ENCODE measurements at places on chromosomes 7 and 10.

DNA sequence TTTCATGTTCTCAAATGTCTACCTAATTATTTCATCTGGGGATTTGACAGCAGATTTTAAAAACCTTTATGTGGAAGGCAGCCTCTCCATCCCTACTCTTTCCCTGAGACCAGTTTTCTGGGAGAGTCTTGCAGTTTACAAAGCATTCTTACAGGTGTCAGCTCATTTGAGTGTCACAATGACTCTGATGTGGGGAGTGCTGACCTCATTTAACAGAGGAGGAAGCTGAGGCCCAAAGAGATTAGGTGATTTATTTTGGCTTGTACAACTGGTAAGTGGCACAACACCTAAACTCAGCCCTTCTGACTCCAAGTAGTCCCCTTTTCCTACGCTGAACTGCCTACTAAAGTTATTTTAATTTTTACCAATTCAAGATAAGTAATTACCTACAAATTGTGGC lies 33.3 kb upstream of the MAT1A start:
- DNase-seq = no peak

- no peak for DNase-seq
Measured at GRCh38 chr10:61458031-61458430, 4.8 kb upstream of the TMEM26 start.

DNA sequence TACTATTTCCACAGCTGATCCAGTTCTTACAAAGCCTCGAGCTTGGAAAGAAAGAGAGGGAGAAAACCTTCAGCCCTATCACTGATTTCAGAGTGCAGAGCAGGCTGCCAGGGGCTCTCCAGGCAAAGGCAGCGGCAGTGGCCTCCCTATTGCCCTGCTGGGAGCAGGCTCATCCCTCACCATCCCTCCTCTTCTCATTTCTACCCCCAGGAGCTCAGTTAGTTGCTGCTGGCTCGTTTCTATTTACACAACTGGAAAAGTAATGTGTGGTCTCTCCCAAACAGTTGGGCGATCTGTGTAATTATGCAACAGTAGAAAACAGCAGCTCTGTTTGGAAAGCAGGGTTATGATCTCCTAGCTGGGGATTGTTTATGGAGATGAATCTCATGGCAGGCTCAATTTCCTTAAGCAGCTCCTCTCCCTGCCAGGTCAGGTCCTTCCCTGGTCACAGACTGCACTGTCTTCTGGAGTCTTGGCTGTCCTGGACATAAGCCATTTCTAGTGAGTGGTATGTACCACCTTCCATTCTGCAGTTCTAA lies 28.7 kb upstream of the TNS3 start:
- no peak for DNase-seq

- no peak for DNase-seq
Measured at GRCh38 chr10:14671386-14671831, 103.3 kb downstream of the FAM107B start.

- peak; percentile 90 for DNase-seq
Measured at GRCh38 chr10:75283671-75284470, 48.1 kb upstream of the COMTD1 start.

- no peak for DNase-seq
Measured at GRCh38 chr10:79380125-79380945, 33.1 kb downstream of the PPIF start.

GRCh38 chr7:24722386-24723177 lies 34.7 kb downstream of the GSDME start:
- DNase-seq = no peak

- DNase-seq = no peak
Measured at GRCh38 chr10:129879655-129880054, 84.4 kb downstream of the EBF3 start.

DNA sequence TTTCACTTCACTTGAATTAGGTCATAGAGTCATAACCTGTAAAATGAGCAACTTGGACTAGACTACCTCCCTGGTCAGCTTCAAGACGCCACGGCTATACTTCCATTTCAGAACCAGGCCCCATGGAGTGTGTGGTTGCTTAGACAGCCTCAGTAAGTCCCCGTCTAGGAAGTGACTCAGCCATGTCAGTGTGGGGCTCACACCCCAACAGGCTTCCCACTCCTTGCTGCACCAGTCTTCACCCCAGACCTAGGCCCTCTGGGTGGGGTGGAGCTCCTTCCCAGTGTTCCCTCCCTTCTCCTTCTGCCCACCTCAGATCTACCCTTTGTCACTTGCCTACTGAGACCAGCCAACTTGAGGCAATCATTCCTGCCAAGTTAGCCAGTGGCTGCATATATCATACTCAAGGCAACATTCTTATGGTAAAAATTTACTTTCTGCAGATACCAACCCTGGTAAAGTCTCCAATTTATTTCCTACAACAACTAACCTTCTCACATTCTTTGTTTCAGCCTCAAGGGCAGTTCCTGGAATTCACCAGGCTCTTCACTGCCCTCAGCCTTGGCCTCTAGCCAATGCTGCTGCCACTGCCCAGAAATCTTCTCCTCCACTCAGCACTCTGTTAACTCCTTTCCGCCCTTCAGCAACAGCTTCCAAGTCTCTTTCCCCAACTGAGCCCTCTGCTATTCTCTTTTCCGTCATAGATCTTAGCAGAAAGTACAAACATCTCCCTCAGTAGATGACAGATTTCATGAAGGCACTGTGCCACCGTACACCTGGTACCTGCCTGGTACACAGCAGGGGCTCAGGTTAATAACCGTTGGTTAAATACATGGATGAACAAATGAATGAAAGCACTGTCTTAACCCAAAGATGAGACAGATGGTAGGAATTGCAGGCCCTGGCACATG lies 31.3 kb upstream of the ZNRF2 start:
- DNase-seq = no peak

GRCh38 chr7:57403601-57404342 lies 46.2 kb upstream of the ZNF716 start:
- DNase-seq = no peak

GRCh38 chr10:109866168-109866994 lies 56.9 kb downstream of the XPNPEP1 start:
- no peak for DNase-seq

GRCh38 chr10:6917125-6917524 lies 337.0 kb upstream of the PRKCQ start:
- DNase-seq = no peak

- no peak for DNase-seq
Measured at GRCh38 chr7:19620470-19620869, 88.4 kb downstream of the POLR1F start.

DNA sequence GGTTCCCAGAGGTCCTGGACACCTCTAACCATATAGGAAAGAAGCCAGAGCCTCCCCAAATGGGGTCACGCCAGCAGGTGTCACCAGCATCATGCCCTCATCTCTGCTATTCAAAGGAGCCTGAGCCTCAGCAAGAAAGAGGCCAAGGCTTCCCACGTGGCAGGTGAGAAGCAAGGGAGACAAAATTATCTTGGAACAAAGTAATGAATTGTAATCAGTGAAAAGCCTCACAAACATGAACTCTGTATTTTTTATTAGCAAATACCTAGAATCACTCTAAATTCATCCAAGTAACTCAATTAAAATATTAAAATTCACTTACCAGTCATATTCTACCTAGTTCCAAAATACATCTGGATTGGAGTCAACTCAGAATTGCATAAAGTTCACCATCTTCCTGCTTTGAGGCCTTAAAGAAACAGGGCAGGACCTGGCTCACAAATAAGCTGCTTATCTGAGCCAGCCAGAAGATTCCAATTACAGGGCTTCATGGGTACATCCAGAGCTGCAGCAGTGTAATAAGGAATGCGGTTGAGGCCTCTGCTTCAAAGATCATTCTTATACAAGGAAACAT lies 68.7 kb downstream of the SGMS1 start:
- DNase-seq = no peak

- DNase-seq = no peak
Measured at GRCh38 chr7:150444674-150445365, 5.6 kb upstream of the GIMAP8 start.

- DNase-seq = no peak
Measured at GRCh38 chr10:124033887-124034218, 59.5 kb downstream of the CHST15 start.

DNA sequence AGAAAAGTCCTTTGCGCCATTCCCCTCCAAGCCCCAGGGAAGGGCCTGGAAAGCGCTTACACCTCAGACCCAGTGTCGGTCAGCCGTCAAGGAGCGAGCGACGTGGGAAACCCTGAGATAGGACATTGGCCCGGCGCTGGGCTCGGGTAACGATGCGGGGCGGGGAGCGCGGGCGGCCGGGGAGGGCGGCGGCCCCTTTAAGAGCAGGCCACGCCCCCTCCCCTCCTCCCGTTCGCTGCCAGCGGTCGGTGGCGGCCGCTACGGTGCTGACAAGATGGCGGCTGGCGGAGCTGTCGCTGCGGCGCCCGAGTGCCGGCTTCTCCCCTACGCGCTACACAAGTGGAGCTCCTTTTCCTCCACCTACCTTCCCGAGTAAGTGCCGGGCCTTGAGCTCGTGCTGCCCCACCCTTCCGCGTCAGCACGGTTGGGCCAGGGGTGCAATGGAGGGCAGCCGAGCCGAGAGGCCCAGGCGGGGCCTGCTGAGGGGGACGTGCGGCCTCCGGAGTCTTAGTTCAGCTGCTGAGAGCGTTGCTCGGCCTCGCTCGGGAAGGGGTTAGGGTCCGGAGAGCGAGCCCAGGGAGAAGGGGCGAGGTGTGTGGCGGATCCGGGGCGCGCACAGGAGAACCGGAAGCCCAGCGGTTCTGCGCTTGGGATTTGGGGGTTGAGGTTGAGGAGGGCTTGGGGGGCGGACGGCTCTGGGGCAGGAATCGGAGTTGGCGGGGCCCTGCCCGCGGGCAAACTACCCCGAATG lies at the start of gene MKLN1:
Gene MKLN1, plus strand, starts transcription at position 251 of the 751 bp plus-strand sequence. Its CDS starts 24 bp downstream, at position 275.
- peak; percentile 82 for DNase-seq

- no peak for DNase-seq
Measured at GRCh38 chr7:136728945-136729344, 139.5 kb upstream of the CHRM2 start.

GRCh38 chr10:131078131-131078881 lies 233.2 kb downstream of the TCERG1L start:
- no peak for DNase-seq

- no peak for DNase-seq
Measured at GRCh38 chr7:28988810-28989209, 30.7 kb upstream of the TRIL start.

GRCh38 chr7:112707655-112708054 lies 82.5 kb downstream of the TMEM168 start:
- no peak for DNase-seq

DNA sequence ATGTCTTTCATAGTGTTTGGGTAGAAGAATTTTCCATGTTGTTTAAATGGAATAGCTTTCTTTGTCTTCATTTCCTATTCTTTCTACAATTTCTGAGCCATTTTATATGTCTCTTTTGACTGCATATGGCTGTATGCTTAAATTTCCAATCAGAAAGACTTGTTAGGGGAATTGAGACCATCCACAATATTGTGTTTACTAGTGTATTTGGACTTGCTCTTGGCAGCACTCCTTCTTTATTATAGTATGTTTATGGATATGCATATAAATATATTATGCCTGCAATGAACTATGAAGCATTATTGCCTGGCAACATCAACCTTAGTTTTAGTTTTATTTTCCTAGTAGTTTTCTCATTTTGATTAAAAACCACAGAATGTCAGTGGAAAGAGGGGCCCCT lies 92.7 kb downstream of the NRG3 start:
- DNase-seq = no peak

GRCh38 chr10:49502358-49502757 lies 36.6 kb downstream of the ERCC6 start:
- DNase-seq = no peak

- no peak for DNase-seq
Measured at GRCh38 chr7:18450019-18450418, 45.5 kb upstream of the HDAC9 start.

GRCh38 chr7:28903730-28904577 lies 54.2 kb downstream of the TRIL start:
- no peak for DNase-seq

DNA sequence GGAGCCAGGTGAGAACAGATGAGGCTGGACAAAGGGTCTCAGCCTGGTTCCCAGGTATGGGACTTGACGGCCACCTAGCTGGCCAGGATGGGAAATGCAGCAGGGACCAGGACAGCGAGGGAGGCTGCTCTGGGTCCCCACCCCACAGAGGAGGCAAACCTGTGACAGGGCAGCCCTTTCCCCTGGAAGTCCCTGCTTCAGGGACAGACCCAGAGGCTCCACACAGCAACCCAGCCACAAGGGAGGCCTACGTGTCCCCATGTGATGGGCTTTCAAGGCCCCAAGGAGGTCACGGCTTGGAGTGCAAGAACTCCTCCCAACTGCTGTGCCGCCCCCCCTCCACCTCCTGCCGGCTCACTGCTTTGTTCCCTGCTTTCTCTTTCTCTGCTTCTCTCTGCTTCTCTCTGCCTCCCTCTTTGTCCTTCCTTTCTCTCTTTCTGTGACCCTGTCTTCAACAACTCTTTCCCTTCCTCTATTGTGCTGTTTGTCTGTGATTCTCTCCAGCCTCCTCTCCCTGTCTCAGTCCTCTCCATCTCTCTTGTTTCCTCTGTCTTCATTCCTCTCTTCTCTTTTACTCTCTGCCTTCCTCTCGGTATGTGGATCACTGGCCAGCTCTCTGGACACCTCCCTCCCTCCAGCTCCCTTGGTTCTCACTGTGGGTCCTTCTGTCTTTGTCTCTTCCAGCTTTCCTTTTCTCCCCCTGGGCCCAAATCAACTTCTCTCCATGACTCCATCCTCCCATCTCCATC lies 9.6 kb upstream of the EIF5AL1 start:
- no peak for DNase-seq

DNA sequence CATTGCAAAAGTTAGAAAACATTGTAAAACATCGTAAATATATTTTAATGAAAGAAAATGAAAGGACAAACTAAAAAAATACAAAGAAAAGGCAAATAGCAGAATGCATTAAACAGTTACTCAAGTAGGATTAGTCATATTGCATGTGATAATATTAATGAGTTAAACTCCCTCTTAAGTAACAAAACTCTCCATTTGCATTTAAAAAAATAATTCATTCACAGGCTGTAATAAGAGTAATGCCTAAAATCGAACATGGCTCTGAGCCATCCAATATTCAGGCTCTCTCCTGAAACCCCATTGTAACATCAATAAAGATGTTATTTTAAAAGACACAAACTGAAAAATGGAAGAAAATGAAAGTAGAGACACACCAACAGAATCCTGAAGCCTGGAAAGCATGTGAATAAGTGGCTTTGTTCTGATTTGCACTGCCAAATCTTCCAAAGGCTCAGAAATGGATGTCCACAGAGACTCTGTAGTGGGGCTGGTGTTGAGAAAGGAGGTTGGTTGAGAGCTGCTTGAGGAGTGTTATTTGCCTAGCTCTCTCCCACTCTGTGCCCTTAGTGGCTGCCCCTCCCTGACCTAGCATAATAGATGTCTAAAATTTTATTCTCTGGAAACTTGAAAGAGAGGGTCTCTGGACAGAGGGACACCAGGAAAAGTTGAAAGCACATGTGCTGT lies 268.3 kb upstream of the MEOX2 start:
- no peak for DNase-seq

- DNase-seq = no peak
Measured at GRCh38 chr7:112452102-112452888, 2.0 kb downstream of the IFRD1 start.

DNA sequence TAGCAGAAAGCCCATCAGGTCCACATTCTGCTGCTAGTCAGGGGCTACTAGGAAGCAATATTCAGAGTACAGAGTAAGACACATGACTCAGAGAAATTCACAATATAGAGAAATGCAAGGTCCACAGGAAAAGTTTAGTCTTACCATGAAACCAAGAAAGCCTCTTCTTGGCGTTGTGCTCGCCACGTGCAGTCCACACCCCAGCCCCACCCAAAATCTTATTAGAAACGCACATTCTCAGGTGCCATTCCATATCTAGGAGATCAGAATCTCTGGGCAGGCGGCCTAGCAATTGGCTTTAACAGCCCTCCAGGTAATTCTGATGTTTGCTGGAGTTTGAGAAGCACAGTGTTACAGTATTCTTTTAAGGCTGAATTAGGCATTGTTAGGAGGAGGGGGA lies 15.8 kb upstream of the SAR1A start:
- DNase-seq = no peak

- DNase-seq = no peak
Measured at GRCh38 chr10:62726142-62726541, 78.4 kb upstream of the ADO start.
